Adrenal gland (tissue), 19 donors: ENCODE measurements at places on chromosomes 16 and 17. TPM values are rescaled to one million over a fixed set of nuclear protein-coding genes. Genes with fewer than 3 reads are reported as not detected.

GRCh38 chr16:79833559-79833958 is 233.0 kb upstream of the MAF start:
- no peaks in the 10 kb centered on the region for H3K27me3 ChIP-seq
- no peaks in the 10 kb centered on the region for H3K4me1 ChIP-seq
- no peak overlapping the region for H3K4me3 ChIP-seq
- no peak overlapping the region for H3K27ac ChIP-seq
- H3K36me3 ChIP-seq = no peaks in the 10 kb centered on the region

- H3K4me1 ChIP-seq = peaks cover 21% of the 10 kb centered on the region
- no peak overlapping the region for H3K4me3 ChIP-seq
- H3K36me3 ChIP-seq = no peaks in the 10 kb centered on the region
- no peaks in the 10 kb centered on the region for H3K27me3 ChIP-seq
- DNase-seq = peak; percentile 57
- H3K27ac ChIP-seq = peak overlapping the region; percentile 5
Observed at GRCh38 chr16:10080051-10080772, 102.0 kb downstream of the GRIN2A start.

Gene RHBDF2
- 43.6 TPM for total RNA-seq

DNA sequence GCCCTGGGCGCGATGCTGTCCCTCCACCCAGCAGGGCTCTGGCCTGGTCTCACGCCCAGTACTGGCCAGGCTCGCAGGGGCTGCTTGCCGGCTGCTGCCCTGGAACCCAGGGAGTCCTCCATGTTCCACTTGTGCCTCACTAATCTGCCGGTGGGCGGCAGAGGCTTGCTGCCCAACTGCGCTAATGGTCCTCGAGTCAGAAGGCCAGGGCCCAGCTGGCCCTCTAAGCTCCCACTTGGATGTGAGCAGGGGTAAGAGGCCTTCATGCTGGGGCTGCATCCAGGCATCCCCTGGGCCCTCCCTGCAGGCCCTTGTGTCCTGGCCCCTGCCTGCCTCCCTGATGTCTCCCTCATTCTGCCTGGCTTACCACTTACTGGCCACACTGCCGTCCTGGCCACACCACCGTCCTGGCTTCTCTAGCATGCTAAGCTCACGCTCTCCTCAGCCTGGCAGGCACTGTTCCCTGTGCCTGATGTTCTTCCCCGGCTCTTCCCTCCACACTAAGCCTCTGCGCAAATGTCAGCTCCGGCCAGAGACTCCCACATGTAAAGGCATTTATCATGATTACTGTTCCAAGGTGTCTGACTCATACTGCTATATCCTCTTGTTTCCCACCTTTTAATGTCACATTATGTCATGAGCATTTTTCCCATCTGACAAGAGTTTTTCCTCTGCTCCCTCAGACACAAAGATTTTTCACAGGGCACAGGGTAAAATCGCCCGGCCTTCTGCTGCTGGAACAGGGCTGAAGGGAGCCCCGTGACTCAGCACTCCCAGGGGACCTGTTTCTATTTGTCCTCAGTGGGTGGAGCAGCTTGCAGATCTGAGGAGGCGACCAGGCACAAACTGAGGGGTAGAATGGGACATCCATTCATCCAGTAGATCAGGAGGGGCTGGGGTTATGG is 15.9 kb downstream of the B9D1 start:
- H3K36me3 ChIP-seq = no peaks in the 10 kb centered on the region
- H3K4me1 ChIP-seq = peaks cover 28% of the 10 kb centered on the region
- H3K27me3 ChIP-seq = no peaks in the 10 kb centered on the region
- DNase-seq = peak; percentile 82
- H3K27ac ChIP-seq = no peak overlapping the region

Gene LGALS9B
- total RNA-seq = not detected

DNA sequence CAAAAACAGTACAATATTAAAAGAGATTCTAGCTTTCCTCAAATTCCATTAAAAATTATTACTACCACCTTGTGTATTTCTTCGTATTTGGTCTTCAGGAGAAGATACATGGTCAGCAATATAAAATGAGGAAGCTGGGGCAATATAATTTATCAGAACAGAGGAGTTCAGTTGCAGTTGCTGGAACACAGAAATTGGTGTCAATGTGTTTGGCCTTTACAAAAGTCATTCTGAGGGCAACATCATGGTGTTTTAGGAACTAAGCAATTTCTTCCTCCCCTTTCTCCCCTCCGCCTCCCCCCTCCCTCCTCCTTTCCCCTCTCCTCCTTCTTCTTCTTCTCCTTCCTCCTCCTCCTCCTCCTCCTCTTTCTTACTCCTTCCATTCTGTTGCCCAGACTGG is 102.1 kb downstream of the YPEL2 start:
- no peaks in the 10 kb centered on the region for H3K27me3 ChIP-seq
- DNase-seq = no peak
- H3K36me3 ChIP-seq = no peaks in the 10 kb centered on the region
- no peak overlapping the region for H3K4me3 ChIP-seq
- H3K27ac ChIP-seq = no peak overlapping the region
- peaks cover 17% of the 10 kb centered on the region for H3K4me1 ChIP-seq

Gene SPNS3
- 1.1 TPM for total RNA-seq
